ENCODE measurements at places on chromosomes 16 and 17.

- no peak for DNase-seq
Observed at GRCh38 chr16:82136956-82137821, 32.8 kb downstream of the MPHOSPH6 start.

GRCh38 chr17:83196973-83197880 is 117.8 kb downstream of the METRNL start:
- DNase-seq = no peak

DNA sequence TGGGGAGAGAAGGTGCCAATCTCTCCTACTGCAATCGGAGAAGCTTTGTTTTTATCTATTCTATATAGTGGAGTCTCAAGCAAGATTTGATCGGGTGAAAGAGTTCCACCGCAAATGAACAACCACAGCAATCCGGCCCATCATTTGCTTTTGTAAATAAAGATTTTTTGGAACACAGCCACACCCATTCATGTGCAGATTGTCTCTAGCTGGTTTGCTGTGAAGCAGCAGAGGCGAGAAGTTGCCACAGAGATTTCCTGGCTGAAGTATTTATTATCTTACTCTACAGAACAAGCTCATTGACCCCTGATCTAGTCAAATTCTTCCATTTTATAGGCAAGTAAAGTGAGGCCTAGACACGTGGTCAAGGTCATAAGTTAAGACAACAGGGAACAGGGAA is 195.5 kb upstream of the TNRC6C start:
- DNase-seq = no peak

- DNase-seq = no peak
Observed at GRCh38 chr17:83152227-83152744, 72.9 kb downstream of the METRNL start.

DNA sequence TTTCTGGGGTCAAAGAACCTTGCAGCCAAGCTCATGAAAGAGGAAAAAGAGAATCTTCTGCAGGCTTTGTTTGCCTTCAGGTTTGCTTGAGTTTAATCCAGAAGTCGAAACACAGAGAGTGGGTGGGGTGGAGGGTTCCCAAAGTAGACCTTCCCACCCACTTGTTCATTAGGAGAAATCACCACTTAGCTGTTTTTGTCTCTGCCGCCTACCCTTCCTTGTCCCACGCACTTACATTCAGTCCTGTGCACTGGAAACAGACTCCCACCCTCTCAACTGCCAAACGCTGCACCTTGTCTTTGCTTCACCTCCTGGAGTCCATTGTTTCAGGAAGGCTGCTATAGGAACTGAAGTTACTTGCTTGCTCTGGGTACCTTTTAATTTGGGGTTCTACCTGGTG is 38.6 kb upstream of the RBFOX1 start:
- no peak for DNase-seq

GRCh38 chr17:11980813-11981212 is 16.5 kb downstream of the ZNF18 start:
- no peak for DNase-seq

GRCh38 chr17:17385491-17385890 is 82.3 kb downstream of the NT5M start:
- no peak for DNase-seq

GRCh38 chr16:26668026-26668425 is 398.7 kb upstream of the C16orf82 start:
- DNase-seq = no peak

GRCh38 chr17:81427173-81428120 is 32.2 kb downstream of the BAHCC1 start:
- DNase-seq = no peak
